T-cell (primary cell): ENCODE measurements at places on chromosomes 16 and 17. TPM values are rescaled to one million over a fixed set of nuclear protein-coding genes. Genes with fewer than 3 reads are reported as not detected.

GLP2R gene
- total RNA-seq = not detected

DRC7 gene
- total RNA-seq = not detected

DHRS7C gene
- total RNA-seq = not detected

RUNDC3A gene
- 0.38 TPM for total RNA-seq

DNA sequence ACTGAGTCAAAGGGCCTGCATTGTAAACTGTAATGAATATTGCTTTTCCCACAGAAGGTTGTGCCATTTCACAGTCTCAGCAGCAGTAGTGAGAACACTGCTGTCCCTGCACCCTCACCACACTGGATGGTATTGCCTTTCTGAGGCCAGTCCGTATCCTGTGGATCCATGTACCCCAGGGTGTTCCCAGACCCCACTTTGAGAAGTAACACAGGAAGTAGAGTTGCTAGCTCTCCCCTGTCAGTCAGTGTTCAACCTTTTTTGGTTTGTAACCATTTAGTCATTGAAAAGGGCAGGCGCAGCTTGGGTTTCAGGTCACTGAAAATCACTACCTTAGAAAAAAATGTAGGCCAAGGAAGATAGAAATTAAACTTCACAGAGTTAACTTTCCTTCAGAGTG lies 37.9 kb downstream of the SLFN12L start:
- peaks cover 40% of the 10 kb centered on the region for H3K4me1 ChIP-seq
- peak overlapping the region; percentile 41 for H3K27ac ChIP-seq
- no peak overlapping the region for H3K4me3 ChIP-seq
- DNase-seq = no peak
- H3K27me3 ChIP-seq = peaks cover 14% of the 10 kb centered on the region

DNA sequence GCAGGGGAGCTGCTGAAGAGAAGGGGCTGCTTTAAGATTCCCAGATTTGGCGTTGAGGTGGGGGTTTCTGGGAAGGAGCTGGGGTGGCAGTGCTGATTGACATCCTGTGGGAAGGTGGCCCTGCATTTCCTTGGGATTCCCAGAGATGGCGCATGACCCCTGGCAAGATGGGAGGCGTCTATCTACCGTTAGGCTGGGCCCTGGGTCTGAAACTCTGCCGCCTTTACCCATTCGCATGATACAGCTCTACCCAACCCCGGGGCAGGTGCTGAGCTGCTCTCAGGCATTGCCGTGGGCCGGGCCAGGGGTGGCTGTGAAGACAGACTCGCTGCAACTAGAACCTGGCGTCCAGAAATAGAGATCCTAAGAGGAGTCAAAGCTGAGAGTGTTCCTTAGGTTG lies 9.9 kb upstream of the MVD start:
- no peak for DNase-seq
- H3K4me3 ChIP-seq = no peak overlapping the region
- no peaks in the 10 kb centered on the region for H3K27me3 ChIP-seq
- no peaks in the 10 kb centered on the region for H3K4me1 ChIP-seq
- no peak overlapping the region for H3K27ac ChIP-seq

GRCh38 chr17:73750975-73751374 lies 106.7 kb upstream of the SDK2 start:
- no peak overlapping the region for H3K4me3 ChIP-seq
- H3K27me3 ChIP-seq = no peaks in the 10 kb centered on the region
- no peak overlapping the region for H3K27ac ChIP-seq
- no peaks in the 10 kb centered on the region for H3K4me1 ChIP-seq

- no peak overlapping the region for H3K27ac ChIP-seq
- no peaks in the 10 kb centered on the region for H3K4me1 ChIP-seq
- DNase-seq = no peak
- no peaks in the 10 kb centered on the region for H3K27me3 ChIP-seq
- no peak overlapping the region for H3K4me3 ChIP-seq
- H3K36me3 ChIP-seq = no peaks in the 10 kb centered on the region
These were observed 7.6 kb downstream of the KRTAP1-5 start for GRCh38 chr17:41019415-41019814.
